Peyer's patch (tissue), 4 donors: ENCODE measurements at places on chromosomes 7 and 10. TPM values are rescaled to one million over a fixed set of nuclear protein-coding genes. Genes with fewer than 3 reads are reported as not detected.

The AKR1C8 gene
- 0.53 TPM for total RNA-seq

The SEMA3C gene
- 66.9 TPM for total RNA-seq

The SPDYE11 gene
- not detected for total RNA-seq

The EGFR gene
- total RNA-seq = 61.1 TPM

The GNGT1 gene
- total RNA-seq = not detected

The BLOC1S2 gene
- total RNA-seq = 16.6 TPM

The IDI2 gene
- not detected for total RNA-seq

The TRIM74 gene
- 1.8 TPM for total RNA-seq

The FRAT1 gene
- 5.9 TPM for total RNA-seq

- DNase-seq = peak; percentile 79
Observed at GRCh38 chr10:93813507-93814465, 56.0 kb downstream of the LGI1 start.

DNA sequence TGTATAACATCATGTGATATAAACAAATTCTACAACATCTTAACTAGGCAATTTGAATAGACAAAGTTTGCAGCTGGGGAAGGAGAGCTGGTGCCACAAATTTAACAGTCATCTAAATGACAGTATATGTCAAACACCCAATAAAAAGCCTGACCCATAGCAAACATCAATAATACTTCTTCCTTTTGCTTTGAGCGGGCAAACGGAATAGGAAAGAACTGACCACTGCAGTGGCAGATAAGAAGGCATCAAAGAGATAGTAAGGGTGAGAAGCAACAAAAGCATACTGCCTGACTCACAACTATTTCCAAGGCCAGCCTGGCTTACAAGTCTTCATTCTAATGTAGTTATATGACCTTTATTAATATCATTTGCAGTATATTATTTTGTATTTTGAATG is 99.9 kb downstream of the LRRN3 start:
- DNase-seq = no peak

- peak; percentile 21 for DNase-seq
Observed at GRCh38 chr10:70963271-70963670, 74.9 kb upstream of the PCBD1 start.

DNA sequence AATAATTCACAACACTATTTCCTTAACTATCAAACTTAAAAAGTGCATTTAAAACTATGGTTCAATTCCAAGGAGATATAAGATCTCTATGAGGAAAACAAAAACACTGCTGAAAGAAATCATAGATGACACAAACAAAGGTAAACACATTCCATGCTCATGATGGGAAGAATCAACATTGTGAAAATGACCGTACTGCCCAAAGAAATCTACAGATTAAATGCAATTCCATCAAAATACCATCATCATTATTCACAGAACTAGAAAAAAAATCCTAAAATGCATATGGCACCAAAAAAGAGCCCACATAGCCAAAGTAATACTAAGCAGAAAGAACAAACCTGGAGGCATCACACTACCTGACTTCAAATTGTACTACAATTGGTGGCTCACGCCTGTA is 159.9 kb upstream of the EEPD1 start:
- no peak for DNase-seq

DNA sequence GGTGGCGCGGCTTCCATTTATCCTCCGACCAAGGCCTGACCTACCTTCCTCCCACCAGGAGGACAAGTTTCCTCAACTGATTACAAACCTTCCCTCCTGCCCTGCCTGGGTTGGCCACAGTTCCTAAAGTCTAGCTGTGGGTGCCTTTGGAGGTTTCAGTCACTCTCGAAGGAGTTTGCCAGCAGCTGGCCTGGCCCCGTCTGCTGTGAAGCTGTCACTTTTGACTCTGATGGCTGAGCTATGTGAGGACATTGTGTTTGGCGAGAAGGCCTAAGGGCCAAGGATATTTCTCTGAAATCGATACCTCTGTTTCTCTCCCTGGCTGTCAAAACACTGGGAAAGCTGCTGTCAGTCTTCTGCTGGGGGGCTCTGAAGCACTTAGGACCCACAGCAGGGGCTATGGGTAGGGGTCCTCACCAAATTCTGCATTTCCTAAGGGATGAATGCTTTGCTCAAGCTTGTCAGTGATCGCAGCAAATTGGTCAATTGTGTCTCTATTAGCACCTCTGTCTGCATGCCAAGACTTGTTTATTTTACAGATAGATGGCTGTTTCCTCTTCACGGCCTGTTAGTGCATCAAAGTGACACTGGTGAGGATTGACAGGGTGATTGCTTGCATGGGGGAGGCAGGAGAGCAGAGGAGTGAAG is 31.9 kb upstream of the SAMD8 start:
- DNase-seq = no peak

- DNase-seq = peak; percentile 46
Observed at GRCh38 chr10:122298598-122299301, 27.7 kb downstream of the BTBD16 start.

DNA sequence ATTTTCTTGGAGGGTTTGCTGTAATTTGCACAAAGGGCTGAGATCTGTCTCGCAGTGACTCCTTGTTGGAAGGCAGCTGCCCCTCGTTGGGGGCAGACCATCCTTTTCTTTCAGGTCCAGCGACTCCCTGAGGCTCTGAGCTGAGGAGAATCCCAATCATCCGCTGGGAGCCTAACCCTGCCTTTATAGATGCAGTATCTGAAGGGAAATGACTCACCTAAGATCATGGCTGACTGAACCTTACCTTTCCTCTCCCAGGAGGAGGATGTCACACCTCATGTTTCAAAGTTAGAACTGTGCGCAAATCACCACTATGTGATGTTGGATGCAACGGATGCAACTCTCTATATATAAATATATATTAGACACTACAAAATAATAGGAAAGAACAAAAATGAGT is 36.4 kb upstream of the MXI1 start:
- DNase-seq = no peak

GRCh38 chr10:32244421-32245207 is 102.3 kb downstream of the EPC1 start:
- no peak for DNase-seq

DNA sequence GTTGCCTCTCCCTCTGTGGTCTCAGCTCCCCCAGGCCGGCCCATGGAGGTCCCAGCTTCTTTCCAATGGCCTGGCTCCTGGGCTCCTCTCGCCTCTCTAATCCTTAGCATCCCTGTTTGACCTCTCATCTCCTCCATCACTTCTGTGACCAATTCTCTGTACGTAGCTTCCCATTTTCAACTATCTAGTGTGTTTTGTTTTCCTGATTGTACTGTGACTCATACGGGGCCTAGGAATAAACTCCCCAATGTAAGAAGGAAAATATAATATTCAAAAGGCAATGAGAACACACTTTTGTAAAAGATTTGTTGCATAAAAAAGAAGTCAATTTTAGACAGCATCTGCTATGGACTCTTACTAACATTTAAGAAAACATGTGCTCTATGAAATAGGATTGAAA is 90.3 kb downstream of the MKX start:
- DNase-seq = no peak

GRCh38 chr7:29955799-29956486 is 33.7 kb downstream of the SCRN1 start:
- no peak for DNase-seq

DNA sequence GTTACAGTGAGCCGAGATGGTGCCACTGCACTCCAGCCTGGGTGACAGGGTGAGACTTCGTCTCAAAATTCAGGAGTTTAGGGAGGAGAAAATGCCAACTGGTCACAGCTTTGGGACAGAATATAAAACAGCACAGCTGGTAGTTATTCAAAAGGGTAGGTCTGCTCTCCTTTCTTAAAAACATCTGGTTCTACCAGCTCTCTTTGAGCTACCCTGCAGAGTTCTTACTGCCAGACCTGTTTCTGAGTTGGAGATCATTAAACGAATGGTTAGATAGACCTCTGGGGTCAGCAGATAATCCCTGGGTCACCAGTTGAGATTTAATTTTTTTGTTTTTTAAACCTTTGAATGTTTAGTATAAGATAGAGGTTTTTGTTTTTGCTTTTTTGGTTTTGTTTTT is 52.6 kb downstream of the MCU start:
- no peak for DNase-seq

- DNase-seq = peak; percentile 44
Observed at GRCh38 chr10:10092581-10092980, 925.1 kb upstream of the CELF2 start.

DNA sequence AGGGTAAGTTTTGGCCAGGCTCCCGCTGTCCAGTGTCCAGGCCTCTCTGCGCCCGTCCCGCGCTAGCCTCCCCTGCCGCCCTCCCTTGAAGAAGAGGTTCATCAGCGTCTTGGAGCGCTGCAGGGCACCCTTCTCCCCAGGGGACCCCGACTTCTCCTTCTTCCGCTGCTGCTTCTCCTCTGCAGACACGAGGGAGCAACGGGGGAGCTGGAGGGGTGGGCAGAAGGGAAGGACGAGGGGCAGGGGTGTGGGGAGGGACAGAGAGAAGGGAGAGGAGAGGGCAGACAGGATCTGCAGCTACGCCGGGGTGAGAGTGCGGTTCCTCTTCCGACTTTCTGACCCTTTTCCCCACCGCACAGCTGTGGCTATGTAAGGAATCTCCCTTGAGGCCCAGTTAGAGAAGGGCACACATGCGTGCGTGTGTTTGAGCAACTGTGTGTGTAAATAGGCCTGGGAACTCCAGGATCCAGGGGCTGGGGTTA is 12.8 kb downstream of the PDZD7 start:
- no peak for DNase-seq

DNA sequence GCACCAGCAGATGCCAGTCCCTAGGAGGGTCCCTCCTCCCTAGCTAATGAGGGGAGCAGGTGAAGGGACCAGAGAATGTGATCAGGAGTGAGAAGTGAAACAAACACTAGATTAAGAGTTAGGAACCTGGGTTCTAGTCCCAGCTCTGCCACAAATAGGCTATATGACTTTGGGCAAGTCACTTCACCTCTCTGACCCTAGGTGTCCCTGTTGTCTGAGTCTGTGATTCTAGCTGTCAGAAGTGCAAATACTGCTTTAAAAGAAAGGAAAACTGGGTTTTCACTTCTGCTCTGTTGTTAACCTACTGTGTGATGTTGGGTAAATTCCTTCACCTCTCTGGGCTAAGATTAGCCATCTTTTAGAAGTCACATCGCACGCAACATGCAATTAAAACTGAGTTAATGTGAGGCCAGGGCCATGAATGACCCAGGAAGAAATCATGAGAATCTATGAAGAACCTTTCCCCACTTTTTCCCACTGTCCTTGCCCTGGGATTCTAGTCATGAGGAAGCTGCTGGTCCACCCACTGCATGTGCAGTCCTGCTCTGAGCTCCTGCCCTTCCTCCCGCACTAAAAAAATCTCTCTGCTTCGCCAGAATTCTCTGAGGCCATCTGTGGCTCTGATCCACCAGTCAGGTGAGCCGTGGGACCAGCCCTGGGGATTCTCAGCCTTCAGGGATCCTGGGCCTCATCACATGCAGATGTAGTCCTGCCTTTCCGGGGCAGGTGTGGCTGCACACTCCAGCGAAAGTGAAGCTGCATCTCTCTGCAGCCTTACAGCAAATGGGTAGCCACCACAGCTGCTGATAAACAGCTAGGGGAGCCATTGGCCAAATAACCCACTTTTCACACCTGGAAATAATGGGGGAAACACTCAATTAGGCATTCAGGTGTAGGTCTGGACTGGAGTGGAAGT is 181.7 kb downstream of the PLXNA4 start:
- DNase-seq = no peak

GRCh38 chr10:44116474-44116873 is 268.4 kb downstream of the CXCL12 start:
- DNase-seq = no peak

DNA sequence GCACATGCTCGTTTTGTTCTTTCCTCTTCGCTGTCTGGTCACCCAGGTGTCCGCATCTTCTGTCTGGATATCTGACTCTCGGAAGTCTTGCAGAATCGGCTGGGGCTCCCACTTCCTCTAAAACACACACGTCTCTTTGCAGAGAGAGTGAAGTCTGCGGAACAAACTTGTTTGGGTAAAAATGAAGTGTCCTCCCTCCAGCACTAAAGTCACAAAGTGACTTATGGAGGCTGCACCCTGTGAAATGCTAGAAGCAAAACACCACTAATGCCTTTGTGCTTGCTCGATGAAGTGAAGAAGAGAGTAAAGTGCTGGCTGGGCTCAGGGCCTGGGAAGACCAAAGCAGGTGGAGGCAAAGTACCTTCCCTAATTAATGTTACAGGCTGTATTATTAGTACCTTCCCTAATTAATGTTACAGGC is 71.4 kb downstream of the FGFR2 start:
- no peak for DNase-seq

DNA sequence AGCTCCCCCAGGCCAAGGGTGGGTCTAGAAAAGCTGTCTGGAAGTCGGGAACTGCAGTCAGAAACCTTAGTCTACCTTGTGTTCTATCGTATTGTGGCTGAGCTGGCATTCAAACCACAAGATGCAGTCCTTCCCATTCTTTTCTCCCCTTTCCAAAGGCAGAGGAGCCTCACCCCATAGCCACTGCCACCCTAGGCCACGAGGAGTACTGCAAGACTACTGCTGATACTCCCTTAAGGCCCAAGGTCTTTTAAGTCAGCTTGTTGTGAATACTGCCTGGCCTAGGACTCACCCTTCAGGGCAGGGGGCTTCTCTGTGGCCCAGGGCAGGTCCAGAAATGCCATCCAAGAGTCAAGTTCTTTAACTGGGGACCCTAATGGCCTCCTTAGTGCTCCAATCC is 214.5 kb upstream of the CNTNAP2 start:
- DNase-seq = no peak

- peak; percentile 59 for DNase-seq
Observed at GRCh38 chr10:70324339-70324861, 40.6 kb upstream of the NPFFR1 start.

- no peak for DNase-seq
Observed at GRCh38 chr10:93086289-93086688, 12.6 kb downstream of the CYP26A1 start.

DNA sequence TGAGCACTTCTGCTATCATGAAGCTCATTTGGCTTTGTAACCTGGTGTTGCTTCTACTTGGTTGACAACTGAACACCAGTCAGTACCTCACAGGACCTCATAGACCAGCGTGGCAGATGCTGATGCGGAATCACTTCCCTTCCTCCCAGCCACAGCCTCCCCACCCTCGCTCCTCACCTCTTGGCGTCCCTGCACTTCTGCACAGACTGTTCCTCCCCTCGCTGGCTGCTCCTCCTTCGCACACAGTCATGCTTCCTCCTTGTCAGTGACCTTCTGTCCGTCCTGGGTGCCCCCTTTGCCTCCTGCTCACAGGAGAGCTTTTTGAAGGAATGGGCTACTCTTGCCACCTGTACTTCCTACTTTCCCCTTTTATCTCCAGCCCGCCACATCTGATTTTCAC is 61.4 kb upstream of the CTBP2 start:
- DNase-seq = no peak

DNA sequence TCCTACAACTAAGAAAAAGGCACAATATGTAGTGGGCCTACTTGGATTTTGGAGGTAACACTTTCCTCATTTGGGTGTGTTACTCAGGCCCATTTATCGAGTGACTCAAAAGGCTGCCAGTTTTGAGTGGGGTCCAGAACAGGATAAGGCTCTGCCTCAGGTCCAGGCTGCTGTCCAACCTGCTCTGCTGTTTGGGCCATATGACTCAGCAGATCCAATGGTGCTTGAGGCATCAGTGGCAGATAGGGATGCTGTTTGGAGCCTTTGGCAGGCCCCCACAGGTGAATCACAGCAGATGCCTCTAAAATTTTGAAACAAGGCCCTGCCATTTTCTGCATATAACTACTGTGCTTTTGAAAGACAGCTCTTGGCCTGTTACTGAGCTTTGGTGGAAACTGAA is 24.5 kb upstream of the OR13A1 start:
- DNase-seq = no peak

- DNase-seq = no peak
Observed at GRCh38 chr7:151897161-151897731, 20.3 kb upstream of the PRKAG2 start.
